NCI-H2081 (cell line): ENCODE measurements at places on chromosomes 13 and 19.

DNA sequence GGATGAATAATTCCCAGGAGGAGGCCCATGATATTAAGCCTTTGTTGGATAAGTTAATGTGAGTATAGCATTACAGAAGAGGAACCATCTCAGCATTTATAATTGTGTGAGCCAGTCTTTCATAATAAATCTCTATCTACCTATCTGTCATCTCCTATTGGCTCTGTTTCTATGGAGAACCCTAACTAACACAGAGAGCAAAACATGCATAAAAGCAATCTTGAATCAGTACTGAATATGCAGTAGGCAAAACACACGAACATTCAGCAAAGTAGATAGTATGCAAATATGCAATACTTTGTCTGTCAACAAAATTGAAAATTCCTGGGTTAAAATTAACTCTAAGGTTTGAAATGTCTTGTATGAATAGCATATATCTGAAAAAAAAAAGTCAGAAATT lies 966.3 kb downstream of the DIAPH3 start:
- DNase-seq, result no peak

DNA sequence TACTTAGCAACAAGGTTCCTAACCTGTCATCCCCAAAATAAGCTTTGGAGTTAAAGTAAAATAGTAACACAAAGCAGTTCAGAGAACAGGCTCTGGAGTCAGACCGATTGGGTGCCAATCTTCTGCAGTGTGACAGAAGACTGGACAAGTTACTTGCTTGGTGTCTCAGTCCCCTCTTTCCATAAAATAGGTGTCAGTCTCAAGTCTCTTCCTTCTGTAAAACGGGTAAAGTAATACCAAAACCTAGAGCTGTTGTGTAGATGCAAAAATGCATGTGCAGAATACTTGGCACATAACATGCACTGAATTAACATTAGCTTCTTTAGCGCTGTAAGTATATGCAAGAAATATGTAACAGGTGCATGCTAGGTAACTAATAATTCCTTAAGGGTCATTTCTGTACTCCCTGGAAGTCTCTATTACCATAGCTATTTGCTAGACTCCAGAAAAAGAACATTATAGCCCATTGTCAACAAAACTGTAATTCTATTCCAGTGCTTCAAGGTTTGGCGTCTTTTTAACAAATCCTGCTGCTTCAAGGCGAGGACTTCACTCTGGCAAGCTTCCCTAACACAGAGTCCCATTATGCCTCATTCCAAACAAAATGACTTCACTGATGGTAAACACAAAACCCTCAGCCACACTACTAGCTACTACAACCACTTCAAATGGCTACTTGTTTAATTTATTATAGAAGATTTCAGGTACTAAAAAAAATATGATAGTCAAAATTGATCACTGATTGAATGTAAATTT lies 32.8 kb downstream of the ELF1 start:
- DNase-seq, result peak; percentile 26

GRCh38 chr19:30685426-30686000 lies 313.3 kb downstream of the ZNF536 start:
- DNase-seq, result no peak

- DNase-seq, result no peak
These were observed 5.6 kb downstream of the UHRF1 start for GRCh38 chr19:4914736-4915501.

GRCh38 chr13:97879646-97880310 lies 73.7 kb upstream of the IPO5 start:
- DNase-seq, result no peak

DNA sequence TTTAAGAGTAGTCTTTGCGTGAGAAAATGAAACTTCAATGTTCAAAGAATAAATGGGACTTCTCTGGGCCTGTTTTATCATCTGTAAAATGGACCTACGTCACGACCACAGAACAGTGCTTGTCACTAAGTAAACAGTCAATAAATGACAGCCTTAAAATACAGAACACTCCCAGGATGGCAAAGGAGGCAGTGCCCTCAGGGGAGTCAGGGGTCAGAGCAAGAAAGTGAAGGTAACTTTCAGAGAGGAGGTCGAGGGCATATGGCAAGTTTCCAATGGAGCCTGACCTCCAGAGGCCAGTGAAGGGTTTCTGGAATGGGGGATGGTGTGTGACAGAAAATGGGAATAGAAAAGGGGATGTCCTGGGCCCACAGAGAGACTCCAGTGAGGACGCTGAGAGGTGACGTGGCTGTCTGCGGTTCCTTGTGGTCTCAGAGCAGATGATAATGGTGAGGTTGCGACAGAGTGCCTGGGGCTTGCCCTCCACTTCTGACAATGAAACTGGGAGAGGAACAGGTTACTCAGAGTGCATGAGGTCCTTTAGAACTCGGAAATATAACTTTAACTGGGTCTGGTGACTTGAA lies 91.8 kb downstream of the UBL3 start:
- no peak for DNase-seq

DNA sequence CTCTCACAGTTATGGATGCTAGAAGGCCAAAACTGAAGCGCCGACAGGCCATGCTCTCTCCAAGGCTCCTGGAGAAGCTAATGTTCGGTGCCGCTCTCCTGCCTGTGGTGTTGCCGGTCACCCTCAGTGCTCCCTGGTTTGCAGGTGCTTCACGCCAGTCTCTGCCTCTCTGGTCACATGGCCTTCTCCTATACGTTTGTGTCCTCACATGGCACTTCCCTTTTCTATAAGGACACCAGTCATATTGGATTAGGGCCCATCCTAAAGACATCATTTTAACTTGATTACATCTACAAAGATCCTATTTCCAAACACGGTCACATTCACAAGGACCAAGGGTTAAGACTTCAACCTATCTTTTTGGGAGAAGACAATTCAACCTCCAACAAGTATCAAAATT lies 671.3 kb upstream of the ARGLU1 start:
- no peak for DNase-seq

- no peak for DNase-seq
These were observed 7.9 kb upstream of the RNASEH2B start for GRCh38 chr13:50901701-50902100.

- DNase-seq, result no peak
These were observed 8.5 kb downstream of the MOB3A start for GRCh38 chr19:2087621-2088100.

DNA sequence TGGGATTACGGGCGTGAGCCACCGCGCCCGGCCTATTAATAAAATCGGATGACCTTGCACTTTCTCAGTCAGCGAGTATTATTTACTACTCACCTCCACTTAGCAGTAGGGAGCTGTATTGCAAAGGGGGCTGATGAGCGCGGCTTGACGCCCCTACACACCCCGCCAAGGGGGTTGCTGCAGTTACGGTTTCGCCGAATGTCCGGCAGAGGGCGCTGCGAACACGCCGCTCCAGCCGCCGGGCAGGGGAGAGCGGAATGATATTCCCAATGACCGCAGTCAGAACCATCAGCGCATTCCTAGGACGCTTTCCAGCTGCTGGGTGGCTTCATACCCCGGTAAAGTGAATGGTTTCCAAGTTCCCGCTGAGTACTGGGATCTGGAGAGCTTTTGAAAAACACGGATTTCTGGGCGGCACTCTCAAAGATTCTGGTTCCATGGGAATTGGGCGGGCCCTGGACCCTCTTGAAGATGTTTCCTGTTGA lies 30.0 kb upstream of the TPT1 start:
- DNase-seq, result peak; percentile 43

DNA sequence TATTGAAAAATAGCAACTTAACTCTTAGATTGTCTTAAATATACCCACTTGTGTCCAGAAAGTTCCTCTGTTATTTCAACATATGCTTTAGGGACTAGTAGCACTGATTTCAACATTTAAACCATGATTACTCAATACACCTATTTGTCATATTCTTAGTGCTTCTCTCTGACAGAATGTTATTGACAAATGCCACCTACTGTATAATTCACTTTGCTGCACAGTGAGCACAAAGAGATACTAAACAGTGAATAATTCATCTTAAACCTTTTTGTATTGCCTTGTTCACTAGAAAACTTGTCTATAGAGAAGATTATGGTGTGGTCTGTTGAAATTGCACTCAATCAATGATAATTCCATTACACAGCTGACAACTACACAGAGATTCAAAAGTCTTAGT lies 692.6 kb downstream of the PCDH17 start:
- peak; percentile 5 for DNase-seq

DNA sequence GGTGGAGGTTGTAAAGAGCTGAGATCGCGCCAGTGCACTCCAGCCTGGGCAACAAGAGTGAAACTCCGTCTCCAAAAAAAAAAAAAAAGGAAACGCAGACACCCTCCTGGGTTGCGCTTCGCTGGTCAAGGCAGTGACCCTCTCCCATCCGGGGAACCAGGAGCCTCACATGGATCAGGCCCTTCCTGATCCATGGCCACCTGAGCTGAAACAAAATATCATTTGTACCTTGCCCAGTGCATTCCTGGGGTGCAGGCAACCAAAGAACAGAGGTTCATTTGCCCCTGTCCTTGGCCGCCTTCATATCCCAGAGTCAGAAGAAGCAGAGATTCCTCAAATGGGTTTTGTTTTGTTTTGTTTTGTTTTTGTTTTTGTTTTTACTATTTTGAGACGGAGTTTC lies 8.0 kb upstream of the LSM4 start:
- no peak for DNase-seq

- DNase-seq, result peak; percentile 53
These were observed 15.0 kb upstream of the EMC10 start for GRCh38 chr19:50461066-50461875.

DNA sequence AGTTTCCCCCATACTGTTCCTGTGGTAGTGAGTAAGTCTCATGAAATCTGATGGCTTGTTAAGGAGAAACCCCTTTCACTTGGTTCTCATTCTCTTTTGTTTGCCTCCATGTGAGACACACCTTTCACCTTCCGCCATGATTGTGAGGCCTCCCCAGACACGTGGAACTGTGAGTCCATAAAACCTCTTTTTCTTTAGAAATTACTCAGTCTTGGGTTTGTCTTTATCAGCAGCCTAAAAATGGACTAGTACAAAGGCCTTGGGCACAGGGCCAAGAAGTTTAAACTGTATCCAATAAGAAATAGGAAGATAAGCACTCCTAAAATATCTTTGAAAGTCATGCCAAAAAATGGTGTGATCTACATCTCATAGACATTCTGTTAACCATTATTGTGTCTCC lies 176.9 kb downstream of the TBC1D4 start:
- no peak for DNase-seq

DNA sequence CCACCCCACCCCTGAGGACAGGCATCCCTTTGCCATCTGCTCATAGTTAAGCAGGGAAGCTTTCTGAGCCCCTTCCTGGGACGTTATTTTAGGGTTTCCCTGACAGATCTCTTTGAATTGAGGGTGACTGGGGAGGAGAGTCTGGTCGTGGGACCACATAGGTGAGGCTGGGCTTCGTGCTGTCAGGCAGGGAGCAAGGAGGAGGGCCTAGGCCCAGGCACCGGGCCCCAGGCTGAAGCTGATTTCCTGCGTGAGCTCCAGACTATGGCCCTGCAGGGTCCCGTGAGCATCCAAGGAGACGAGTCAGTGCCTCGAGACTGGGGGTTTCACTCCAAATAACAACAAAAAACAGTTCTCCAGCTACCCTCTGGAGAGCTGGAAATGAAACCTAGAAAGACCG lies 60.4 kb downstream of the MYO9B start:
- DNase-seq, result no peak

DNA sequence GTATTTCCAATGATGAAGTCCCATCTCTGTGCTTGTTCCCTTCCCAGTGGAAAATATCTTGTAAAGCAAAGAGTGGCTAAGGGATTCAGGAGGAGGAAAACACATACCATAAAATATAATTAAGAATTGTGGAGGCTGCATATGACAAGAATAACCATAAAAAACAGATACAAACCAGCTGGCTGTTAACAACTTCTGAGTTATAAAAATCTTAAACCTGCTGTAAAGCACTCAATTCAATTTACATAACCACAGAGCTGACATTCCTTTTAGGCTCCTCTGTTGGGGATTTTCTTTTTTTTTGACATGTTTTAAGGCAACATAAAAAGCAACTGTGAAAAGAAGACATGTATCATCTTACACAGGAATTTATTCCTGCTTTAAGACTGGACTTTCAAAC lies 207.6 kb downstream of the DACH1 start:
- no peak for DNase-seq

GRCh38 chr13:100828226-100828625 lies 153.6 kb upstream of the TMTC4 start:
- DNase-seq, result no peak

- no peak for DNase-seq
These were observed 672.4 kb upstream of the MIR17HG start for GRCh38 chr13:90675129-90675528.

GRCh38 chr13:22428188-22428828 lies 752.5 kb upstream of the SGCG start:
- DNase-seq, result no peak

- no peak for DNase-seq
These were observed 809.3 kb downstream of the UQCRFS1 start for GRCh38 chr19:28403690-28404089.

DNA sequence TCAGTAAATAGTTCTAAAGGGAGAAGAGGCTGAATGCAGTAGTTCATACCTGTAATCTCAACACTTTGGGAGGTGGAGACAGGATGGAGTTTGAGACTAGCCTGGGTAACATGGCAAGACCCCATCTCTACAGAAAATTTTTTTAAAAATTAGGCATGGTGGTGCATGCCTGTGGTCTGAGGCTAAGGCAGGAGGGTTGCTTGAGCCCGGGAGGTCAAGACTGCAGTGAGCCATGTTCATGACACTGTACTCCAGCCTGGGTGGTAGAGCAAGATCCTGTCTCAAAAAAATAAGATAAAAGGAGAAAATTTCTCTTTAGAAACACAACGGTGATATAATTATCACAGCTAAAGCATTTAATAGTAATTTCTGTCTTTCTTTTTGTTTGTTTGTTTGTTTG lies 57.1 kb downstream of the SIPA1L3 start:
- no peak for DNase-seq

- peak; percentile 0 for DNase-seq
These were observed 1312.7 kb downstream of the SLITRK1 start for GRCh38 chr13:82569581-82569980.

DNA sequence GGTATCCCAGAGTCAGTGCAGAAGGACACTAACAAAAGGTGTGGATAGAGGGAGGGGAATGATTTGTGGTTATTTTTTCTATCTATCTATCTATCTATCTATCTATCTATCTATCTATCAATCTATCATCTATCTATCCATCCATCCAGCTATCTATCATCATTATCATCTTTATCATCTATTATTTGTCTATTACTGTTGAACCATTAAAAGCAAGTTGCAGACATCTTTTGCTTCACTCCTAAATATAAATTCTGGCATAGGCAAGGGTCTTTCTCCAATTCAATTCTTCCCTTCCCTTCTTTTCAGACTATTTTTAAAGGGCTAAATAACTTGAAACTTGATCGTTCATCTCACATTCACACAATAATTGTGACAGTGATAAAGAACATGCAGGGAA lies 10.0 kb upstream of the LYPD5 start:
- no peak for DNase-seq

DNA sequence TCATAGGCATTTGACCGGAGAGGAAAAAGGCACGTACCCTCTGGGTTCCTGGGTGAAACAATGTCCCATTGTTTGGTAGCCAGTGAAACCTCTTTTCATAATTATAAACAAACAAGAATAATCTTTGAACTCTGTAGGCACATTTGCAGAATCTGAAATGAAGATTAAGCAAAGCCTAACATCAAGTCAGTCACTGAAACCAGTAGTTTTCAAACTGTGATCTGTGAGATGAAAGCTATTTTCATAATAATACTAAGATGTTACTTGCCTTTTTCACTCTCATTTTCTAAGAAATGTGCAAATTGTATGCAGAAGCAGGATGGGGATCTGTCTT lies 105.4 kb downstream of the WDFY2 start:
- no peak for DNase-seq
